DMS 273 treated with DMSO at 0.1 percent for 48 hours (cell line): ENCODE measurements at places on chromosomes 13 and 19.

GRCh38 chr19:6227936-6228325 lies 51.8 kb downstream of the MLLT1 start:
- no peak for DNase-seq

DNA sequence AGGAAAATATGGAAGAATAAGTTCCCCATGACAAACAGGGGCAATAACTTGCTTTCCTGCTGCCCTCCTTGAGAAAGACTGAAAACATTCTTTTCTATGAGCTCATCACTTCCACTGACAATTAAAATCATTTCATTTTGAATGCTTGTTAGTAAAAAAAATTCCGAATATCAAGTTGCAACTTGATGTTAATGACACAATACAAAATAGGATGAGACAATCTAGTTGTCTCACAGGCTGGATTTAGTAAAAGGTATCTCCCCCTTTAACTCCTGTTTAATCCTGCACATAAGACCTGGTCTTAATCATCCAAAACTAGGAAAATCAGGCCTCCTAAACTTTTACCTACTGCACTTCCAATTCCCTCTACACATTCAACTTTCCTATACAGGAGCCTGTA lies 24.7 kb downstream of the IRS2 start:
- DNase-seq = no peak

DNA sequence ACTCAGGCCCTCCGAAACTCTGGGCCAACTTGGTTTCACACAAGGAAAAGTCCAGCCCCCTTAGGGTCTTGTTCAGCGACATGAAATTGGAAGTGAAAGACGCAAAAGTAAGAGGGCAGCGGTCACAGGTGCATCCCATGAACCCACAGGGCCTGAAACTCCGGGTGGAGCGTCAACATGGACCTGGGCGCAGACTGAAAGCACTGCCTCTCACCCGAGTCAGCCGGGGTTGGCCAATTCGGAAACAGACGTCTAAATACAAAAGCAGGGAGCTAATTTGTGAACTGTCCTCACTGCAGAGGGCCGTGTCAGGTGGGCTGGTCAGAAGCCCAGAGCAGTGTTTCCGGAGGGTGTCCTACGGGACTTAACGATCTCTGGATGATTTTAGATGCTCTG lies 26.7 kb downstream of the ADPRHL1 start:
- DNase-seq = no peak

DNA sequence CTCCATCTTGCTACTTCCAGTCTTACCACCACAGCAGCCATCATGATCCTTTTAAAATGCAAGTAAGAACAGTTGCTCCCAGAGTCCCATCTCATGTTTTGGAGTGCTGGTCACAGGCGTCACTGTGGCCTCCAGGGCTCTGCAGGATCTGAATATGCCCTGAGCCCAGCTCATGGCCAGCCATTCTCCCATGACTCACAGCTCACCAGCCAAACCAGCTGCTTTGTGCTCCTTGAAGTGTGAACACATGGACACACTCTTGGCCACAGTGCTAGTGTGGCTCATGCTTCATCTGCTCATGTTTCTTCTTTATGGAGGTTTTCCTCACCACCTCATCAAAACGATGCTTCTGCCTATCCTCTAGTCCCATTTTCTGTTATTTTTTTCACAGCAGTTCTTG lies 466.5 kb downstream of the UQCRFS1 start:
- DNase-seq = no peak

DNA sequence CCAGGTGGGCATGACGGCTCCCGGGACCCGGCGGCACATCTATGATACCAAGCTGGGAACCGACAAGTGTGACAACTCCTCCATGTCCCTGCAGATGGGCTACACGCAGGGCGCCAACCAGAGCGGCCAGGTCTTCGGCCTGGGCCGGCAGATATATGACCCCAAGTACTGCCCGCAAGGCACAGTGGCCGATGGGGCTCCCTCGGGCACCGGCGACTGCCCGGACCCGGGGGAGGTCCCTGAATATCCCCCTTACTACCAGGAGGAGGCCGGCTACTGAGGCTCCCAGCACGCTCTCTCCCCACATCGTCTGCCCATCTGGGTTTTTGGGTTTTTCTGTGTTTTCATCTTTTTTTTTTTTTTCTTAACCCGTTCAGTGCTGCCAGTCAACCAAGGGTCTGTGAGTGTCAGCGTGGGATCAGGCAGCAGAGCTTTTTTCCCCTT lies 2.3 kb upstream of the ABCA7 start:
- DNase-seq = no peak

GRCh38 chr13:112103260-112103838 lies 36.4 kb downstream of the SOX1 start:
- DNase-seq = no peak

GRCh38 chr13:110965755-110966134 lies 50.9 kb upstream of the ANKRD10 start:
- DNase-seq = no peak

DNA sequence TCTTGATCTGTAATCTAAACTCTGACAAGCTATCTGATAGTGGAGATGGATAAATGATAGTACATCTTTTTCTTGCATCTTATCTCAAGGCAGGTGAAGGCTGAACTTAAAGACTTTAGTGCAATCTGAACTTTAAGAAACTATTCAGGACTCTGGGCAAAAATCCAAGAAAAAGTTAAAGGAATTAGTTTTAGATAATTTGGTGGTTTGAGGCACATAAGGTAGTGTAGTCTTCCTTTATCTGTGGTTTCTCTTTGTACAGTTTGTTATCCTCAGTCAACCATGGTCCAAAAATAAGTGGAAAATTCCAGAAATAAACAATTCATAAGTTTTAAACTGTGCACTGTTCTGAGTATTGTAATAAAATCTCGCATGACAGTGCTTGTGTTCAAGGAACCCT lies 172.9 kb downstream of the UGGT2 start:
- DNase-seq = no peak

DNA sequence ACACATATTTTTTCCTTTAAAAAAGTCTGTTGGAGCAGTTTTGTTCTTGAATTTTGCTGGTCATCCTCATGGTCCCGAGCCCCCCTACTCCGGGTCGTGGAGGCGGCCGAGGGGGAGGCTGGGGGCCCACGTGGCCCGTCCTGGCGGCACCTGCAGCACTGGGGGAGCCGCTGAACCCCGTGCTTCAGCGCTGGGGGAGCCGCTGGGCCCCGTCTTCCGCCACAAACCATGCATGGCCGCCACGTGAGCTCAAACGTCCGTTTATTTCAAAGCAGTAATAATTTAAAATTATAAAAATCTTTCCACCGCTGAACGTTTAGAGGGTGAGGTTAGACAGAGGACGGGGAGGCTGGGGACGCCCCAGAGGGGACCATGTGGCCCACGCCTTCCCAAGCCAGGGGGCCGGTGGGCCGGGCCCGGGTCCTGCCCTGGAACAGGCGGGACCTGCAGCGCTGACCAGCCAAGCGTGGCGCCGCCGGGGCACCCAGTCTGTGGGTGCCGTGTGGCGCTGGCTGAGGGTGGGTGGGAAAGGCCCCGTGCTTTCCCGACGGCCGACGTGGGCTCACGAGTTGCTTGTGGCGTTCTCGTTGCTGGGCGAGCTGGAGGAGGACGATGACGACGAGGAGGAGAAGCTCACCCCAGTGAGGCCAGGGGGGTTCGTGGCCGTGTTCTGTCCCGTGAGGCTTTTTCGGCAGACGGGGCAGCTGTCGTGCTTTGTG lies 8.0 kb downstream of the FGF22 start:
- no peak for DNase-seq

DNA sequence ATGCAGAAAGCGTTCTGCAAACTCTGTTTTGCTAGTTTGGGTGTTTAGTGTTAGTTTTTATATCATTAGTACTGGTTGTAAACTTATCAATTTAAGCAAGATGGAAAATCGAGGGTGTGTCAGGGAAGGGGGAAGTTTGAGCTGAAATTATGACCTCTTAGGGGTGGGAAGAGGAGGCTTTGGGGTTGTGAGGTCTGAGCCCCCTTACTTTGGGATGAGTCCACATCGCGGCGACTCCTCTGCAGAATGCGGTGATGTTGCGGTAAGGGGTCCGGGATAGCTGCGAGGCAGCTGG lies 743 bp upstream of the NDUFS7 start:
- no peak for DNase-seq

GRCh38 chr19:54430306-54431254 lies 15.3 kb downstream of the TTYH1 start:
- no peak for DNase-seq

DNA sequence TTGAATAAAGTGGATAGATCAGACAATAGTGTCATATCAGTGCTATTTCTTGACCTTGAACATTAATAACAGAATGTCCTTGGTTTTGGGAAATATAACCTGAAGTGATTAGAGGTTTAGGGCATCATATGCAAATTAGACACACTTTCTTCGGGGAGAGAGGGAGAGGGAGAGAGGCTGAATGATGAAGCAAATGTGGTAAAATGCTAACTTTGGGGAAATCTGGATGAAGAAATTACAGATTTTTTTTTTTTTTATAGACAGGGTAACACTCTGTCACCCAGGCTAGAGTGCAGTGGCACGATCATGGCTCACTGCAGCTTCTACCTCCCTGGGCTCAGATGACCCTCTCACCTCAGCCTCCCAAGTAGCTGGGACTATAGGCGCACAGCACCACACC lies 3.9 kb upstream of the NCR1 start:
- no peak for DNase-seq

GRCh38 chr19:20038358-20039202 lies 725 bp downstream of the ZNF682 start:
- DNase-seq = no peak
